ENCODE measurements at places on chromosomes 5 and 9. TPM values are rescaled to one million over a fixed set of nuclear protein-coding genes. Genes with fewer than 3 reads are reported as not detected.

DNA sequence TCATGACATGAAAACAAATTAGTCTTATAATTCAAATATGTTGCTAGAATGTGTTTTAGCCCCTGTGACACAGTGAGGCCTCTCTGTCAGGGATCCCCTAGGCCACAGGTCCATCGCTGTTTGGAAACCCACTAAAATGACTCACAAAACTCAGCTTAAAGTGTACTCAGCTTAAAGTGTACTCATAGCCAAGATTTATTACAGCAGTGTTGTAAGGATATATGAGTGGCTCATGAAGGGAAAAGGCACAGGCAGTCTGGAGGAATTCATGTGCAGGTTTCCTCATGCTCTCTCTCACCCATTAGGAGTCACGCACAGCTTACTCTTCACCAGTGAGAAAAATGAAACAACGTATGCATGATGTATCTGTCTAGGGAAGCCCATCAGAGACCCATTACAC, 24.4 kb upstream of the TGFBI start:
- no peak for DNase-seq

GRCh38 chr5:9411142-9411541, 134.7 kb downstream of the SEMA5A start:
- DNase-seq: no peak

GRCh38 chr9:1233568-1233967, 183.4 kb downstream of the DMRT2 start:
- DNase-seq: no peak

DNA sequence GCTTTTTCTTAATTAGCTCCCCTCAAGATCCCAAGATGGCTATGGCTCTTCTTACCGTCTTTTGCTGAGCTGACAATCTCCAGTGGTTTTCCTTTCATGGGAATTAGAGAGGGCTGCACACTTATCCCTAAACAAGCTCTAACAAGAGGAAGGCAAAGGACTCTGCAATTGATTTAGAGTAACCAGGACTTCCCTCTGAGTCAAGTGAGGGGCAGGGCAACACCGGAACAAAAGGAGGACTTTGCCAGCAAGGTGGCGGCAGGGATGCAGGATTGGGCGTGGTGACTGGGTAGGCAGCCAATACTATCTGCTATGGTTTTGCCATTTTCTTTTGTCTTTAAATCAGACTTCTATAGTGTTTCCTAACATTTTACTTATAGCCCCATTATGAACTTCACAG, 9.8 kb downstream of the SLC44A1 start:
- DNase-seq: no peak

DNA sequence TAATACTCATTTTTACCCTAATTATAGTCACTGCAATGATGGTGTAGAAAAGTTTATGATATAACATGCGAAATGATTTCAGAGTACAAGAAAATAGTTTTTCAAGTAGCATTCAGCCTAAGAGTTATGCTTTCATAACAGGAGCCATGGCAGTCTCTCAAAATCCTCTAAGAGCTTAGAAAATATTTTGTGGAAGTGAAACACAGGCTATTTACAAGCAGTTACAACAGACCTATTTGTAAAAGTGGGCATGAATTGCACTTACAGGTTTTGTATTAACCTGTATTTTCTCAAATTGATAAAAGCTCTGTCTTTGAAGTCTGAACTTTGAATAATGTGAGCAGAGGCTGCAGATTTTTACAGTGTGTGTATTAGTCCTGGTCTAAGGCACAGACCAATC, 523.3 kb downstream of the LRRC70 start:
- DNase-seq: no peak

- DNase-seq: no peak
Measured at GRCh38 chr5:80998590-80998979, 38.4 kb downstream of the RASGRF2 start.

DNA sequence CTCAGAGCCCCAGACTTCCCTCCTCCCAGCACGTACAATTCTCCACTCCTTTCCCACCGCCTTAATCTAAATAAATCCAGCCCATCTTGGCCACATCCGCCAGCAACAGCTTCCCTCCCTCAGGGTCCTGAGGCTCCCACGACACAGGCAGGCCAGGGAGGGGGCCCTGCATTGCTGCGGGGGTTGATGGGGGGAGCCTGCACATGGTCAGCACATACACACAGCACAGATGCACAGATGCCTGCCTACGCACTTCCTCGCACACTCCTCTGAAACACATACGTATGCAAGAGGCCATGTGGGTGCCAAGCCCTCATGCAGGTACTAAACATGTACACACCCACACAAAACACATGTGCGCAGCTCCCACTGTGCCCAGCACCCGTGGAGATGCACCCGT, 14.8 kb downstream of the PDGFRB start:
- no peak for DNase-seq

The PLCXD3 gene
- 0.32 TPM for total RNA-seq

The HEXB gene
- total RNA-seq: 48.6 TPM

The LMX1B gene
- 0.26 TPM for total RNA-seq

The ARHGEF39 gene
- not detected for total RNA-seq

The CCNI2 gene
- total RNA-seq: not detected

Data from psoas muscle (tissue), 8 donors.